ENCODE measurements at places on chromosomes 1 and 21. TPM values are rescaled to one million over a fixed set of nuclear protein-coding genes. Genes with fewer than 3 reads are reported as not detected.

The LMX1A gene
- not detected for total RNA-seq

DNA sequence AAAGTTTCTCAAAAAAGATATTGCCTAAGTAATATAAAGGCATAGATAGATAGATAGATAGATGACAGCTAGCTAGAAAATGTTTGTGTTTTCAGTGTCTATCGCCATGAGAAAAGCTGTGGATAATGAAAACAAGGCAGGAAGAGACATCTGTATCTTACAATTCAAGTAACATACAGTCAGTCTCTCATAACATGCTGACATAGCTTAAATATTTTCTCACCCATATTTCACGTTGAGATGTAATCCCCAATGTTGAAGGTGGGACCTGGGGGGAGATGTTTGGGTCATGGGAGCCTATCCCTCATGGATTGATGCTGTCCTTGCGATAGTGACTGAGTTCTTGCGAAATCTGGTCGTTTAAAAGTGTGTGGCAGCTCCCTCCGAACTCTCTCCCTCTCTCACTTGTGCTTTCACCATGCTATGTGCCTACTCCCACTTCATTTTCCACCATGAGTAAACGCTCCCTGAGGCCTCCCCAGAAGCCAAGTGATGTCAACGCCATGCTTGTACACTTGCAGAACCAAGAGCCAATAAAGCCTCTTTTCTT lies 856.8 kb upstream of the ADAMTS5 start:
- H3K36me3 ChIP-seq: no peaks in the 10 kb centered on the region
- H3K4me1 ChIP-seq: no peaks in the 10 kb centered on the region

The CHIT1 gene
- 3.0 TPM for total RNA-seq

The SDC3 gene
- 48.2 TPM for total RNA-seq

DNA sequence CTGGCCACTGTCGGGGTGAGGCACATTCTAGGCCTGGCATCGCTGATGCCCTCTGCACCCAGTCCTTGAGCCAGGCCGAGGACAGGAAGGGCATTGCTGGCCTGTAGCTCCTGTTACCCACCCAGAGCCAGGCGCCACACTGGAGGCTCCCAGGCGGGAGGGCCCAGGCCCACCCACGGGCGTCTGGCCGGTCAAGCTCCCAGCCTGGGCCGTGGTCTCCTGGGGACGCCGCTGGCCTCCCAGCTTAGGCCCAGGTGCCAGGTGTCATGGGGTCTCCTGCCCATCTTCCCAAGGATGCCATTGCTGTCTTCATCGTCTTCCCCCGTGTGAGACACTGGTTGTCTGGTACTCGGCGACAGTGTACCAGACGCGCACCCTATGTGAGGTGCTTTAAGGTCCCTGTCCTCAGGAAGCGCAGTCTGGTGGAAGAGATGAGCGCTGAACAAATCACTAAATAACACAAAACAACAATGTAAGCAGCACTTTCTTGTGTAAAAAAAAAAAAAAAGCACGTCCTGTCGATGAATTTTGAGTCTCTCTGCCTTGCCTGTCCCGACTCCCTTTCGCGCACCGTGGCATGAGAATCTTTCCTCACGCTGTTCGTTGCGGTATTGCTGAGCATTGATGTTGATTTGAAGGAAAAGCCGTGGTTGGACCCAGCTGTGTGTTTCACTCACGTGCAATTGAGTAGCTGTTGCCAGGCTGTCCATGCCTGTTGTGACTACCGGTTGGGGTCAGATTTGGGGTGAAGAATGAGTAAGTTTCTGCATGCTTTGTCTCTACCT lies 27.0 kb upstream of the TRAPPC10 start:
- H3K4me1 ChIP-seq: no peaks in the 10 kb centered on the region
- peaks cover 41% of the 10 kb centered on the region for H3K36me3 ChIP-seq
- no peaks in the 10 kb centered on the region for H3K27me3 ChIP-seq
- no peak overlapping the region for H3K27ac ChIP-seq

DNA sequence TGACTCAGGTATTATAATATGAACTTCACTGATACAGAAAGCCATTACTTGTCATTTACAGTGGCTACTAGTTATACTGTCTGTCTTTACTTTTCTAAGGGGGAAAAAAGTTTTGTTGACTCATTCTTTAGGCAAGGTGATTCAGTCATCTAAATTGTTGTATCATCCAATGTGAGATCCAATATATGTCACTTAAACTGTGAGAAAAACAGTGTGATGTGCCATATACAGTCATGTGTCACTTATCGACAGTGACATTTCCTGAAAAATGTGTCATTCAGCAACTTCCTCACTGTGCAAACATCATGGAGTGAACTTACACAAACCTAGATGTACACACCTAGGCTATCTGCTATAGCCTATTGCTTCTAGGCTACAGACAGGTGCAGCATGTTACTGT lies 57.6 kb downstream of the KCNK2 start:
- H3K4me3 ChIP-seq: no peak overlapping the region
- H3K27ac ChIP-seq: no peak overlapping the region
- H3K27me3 ChIP-seq: no peaks in the 10 kb centered on the region
- H3K4me1 ChIP-seq: no peaks in the 10 kb centered on the region
- no peak for DNase-seq
- H3K36me3 ChIP-seq: no peaks in the 10 kb centered on the region

The SELL gene
- total RNA-seq: 59.2 TPM

The C8A gene
- total RNA-seq: not detected

DNA sequence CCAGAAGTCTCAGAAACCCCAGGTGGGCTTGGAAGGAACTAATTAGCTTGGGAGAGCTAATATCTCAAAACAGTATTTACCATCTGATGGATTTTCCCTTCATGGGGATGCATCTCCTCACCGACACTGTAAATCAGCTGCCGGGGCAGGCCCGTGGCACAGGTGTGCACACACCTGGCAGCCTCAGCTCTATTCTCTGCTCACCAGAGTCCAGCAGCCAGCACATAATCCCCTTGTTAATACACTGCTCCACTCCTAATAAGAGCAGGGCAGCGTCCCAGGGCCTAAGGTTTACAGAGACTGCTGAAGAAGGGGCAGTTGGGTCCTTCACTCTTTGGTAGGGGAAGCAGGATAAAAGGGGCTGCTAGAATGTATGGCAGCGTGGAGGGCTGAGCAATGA lies 200.0 kb downstream of the TOMM20 start:
- no peak overlapping the region for H3K4me3 ChIP-seq
- no peak overlapping the region for H3K27ac ChIP-seq
- H3K4me1 ChIP-seq: peaks cover 39% of the 10 kb centered on the region
- H3K36me3 ChIP-seq: no peaks in the 10 kb centered on the region
- no peaks in the 10 kb centered on the region for H3K27me3 ChIP-seq
- DNase-seq: no peak

The GIPC2 gene
- 2.2 TPM for total RNA-seq

GRCh38 chr1:65112811-65113210 lies 35.2 kb upstream of the AK4 start:
- no peaks in the 10 kb centered on the region for H3K4me1 ChIP-seq
- no peak overlapping the region for H3K27ac ChIP-seq
- no peaks in the 10 kb centered on the region for H3K36me3 ChIP-seq
- no peaks in the 10 kb centered on the region for H3K27me3 ChIP-seq

The BSND gene
- total RNA-seq: not detected

The TMEM39B gene
- 16.5 TPM for total RNA-seq

- peak within 1 kb of the TSS; percentile 66 for H3K4me3 ChIP-seq
- peak within 1 kb of the TSS; percentile 91 for H3K27ac ChIP-seq
- peak; percentile 92 for DNase-seq
- H3K36me3 ChIP-seq: no peaks in the 10 kb centered on the region
- peaks cover 12% of the 10 kb centered on the region for H3K4me1 ChIP-seq
Measured at GRCh38 chr1:220748089-220748934, at the start of gene MTARC2. Gene MTARC2 (plus strand): TSS chr1:220748322. CDS start chr1:220748532, 210 bp downstream.

- H3K36me3 ChIP-seq: no peaks in the 10 kb centered on the region
- H3K27me3 ChIP-seq: no peaks in the 10 kb centered on the region
Measured at GRCh38 chr21:30206551-30207251, 9.2 kb downstream of the CLDN8 start.

- no peak for DNase-seq
- peaks cover 3% of the 10 kb centered on the region for H3K27me3 ChIP-seq
- H3K4me3 ChIP-seq: no peak overlapping the region
- H3K36me3 ChIP-seq: no peaks in the 10 kb centered on the region
Measured at GRCh38 chr1:56574794-56575193, 4.6 kb downstream of the PLPP3 start.

DNA sequence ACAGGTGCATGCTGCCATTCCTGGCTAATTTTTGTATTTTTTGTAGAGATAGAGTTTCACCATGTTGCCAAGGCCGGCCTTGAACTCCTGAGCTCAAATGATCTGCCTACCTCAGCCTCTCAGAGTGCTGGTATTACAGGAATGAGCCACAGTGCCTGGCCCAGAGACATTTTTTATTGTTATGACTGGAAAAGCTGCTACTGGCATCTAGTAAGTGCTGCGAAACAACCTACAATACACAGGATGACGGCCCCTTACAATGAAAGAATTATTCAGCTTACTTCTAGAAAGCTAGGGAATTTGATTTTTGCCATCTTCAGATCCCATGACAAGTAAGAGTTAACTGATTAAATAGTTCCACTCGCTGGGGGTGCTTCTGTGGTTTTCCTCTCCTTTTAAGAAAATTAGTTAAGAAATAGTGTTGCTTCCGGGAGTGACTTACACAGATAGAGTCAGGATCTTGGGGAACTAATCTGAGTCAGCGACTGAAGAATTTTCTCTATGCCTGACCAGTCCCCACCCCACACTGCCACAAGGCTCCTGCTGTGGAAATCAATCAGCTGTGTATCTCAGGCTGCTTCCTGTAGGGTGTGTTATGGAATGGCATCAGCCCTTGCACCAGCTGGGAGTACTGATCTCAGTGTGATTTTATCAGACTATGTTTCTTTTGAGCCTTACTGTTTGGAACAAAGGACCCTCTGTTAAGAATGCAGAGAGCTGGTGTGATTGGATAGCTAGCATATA lies 93.0 kb upstream of the BMP8A start:
- peaks cover 4% of the 10 kb centered on the region for H3K36me3 ChIP-seq
- peak; percentile 38 for DNase-seq

The SGIP1 gene
- 6.8 TPM for total RNA-seq

DNA sequence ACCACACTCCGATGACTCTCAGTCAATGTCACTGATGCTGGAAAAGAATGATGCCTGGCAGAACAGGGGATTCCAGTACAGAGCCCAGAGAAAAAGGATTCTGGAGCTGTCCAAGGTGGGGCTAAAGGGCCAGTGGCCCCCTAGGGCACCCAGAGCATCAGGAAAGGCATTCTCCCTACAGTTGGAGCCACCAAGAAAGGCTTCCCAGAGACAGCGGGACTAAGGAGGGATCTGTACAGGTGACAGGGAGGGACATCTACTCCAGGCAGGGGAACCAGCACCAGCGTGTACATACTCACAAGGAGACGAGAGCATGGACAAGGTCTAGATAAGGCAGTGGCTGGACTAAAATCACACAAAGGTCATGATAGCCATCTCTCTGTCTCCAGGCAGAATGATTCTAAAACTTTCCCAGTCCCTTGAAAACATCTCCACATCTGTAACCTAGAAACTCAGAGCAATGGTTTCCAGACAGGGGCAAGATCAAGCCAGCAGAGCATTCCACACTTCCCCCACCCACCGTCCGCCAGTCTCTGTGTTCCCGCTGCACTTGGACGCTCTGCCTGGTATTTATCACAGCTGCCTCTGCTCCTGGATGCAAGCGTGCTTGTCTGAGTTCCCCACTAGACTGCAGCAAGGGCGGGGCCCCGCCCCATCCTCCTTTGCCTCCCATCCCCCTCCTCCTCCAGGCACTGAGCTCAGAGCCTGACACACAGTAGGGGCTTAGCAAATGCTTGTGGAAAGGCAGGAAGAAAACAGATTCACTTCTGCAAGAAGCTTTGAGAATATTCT lies 111.6 kb upstream of the ZC3H12A start:
- DNase-seq: no peak
- H3K36me3 ChIP-seq: no peaks in the 10 kb centered on the region
- no peak overlapping the region for H3K4me3 ChIP-seq
- no peak overlapping the region for H3K27ac ChIP-seq
- no peaks in the 10 kb centered on the region for H3K4me1 ChIP-seq

- no peak overlapping the region for H3K27ac ChIP-seq
- no peaks in the 10 kb centered on the region for H3K4me1 ChIP-seq
- H3K27me3 ChIP-seq: no peaks in the 10 kb centered on the region
- DNase-seq: no peak
- no peaks in the 10 kb centered on the region for H3K36me3 ChIP-seq
- H3K4me3 ChIP-seq: no peak overlapping the region
Measured at GRCh38 chr1:60847391-60847790, 235.0 kb upstream of the NFIA start.

DNA sequence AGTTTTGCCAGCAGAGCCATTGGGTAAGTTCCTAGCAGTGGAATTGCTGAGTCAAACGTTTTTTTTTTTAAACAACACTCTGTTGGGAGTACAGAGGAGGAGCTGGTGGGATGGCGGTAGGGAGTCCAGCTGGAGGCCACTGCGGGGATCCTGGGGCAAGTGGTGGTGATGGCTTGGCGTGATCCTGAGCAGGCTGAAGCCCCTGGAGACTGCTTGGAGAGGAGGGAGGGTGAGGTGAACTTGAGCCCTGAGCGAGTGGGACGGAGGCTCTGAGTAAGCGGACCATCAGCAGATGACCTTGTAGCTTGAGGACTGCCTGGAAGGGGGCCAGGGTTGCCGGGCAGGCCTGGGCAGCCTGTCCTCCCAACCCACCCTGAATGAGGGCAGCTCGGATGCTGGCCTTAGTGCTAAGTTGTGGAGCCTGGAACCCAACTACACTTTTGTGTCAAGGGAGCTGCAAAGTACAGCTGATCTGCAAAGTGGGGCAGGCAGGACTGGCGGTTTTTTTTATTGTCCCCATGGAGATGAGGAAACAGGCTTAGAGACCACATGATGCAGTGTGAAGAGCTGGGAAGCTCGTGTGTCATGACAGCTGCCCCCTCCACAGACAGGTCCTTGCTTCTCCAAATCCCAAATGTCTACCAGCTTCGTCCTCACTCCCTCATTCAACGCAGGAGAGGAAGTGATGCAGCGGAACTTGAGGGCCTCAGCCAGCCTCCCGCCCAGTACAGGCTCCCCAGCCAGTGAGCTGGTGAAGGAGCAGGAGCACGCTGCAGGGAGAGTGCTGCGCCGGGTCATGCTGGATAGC lies 20.2 kb downstream of the MRPL37 start:
- peaks cover 23% of the 10 kb centered on the region for H3K4me1 ChIP-seq
- H3K27me3 ChIP-seq: no peaks in the 10 kb centered on the region
- DNase-seq: peak; percentile 38
- peak overlapping the region; percentile 69 for H3K27ac ChIP-seq
- H3K36me3 ChIP-seq: peaks cover 45% of the 10 kb centered on the region

The ITLN2 gene
- total RNA-seq: 1.5 TPM

DNA sequence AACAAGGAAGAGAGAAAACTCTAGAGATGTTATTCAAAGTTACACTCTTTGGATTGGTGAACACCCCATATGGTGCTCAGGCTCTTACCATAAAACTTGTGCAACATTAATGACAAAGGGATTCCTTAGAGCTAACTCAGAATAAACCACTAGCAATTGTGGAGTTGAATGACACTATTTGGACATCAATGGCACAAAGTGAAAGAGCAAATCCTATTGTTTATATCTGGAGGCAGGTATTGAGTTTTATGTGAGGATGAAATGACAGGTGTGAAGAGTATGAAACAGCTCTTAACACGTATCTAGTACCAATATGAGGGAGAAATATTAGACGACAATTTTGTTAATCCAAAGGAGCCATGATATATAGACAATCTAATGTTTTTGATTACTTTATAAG lies 584.9 kb upstream of the PBX1 start:
- H3K4me1 ChIP-seq: no peaks in the 10 kb centered on the region
- H3K4me3 ChIP-seq: no peak overlapping the region
- no peak overlapping the region for H3K27ac ChIP-seq
- no peaks in the 10 kb centered on the region for H3K27me3 ChIP-seq
- DNase-seq: no peak

Data from left lung (tissue), 14 donors.